Tongue (tissue), 3 donors: ENCODE measurements at places on chromosomes 3 and 15. TPM values are rescaled to one million over a fixed set of nuclear protein-coding genes. Genes with fewer than 3 reads are reported as not detected.

Gene LRRC34
- total RNA-seq, result 4.3 TPM

Gene RNF168
- total RNA-seq, result 18.8 TPM

Gene CGNL1
- total RNA-seq, result 20.6 TPM

Gene MME
- total RNA-seq, result 11.5 TPM

Gene EFHB
- 1.7 TPM for total RNA-seq

Gene CGGBP1
- total RNA-seq, result 87.1 TPM

Gene CHL1
- total RNA-seq, result 69.0 TPM

Gene SLC12A1
- not detected for total RNA-seq

Gene DYNLT2B
- total RNA-seq, result 1.8 TPM

Gene ACP3
- 8.3 TPM for total RNA-seq

Gene ZNF662
- 12.2 TPM for total RNA-seq

Gene XIRP1
- 113 TPM for total RNA-seq

Gene SPPL2A
- 76.7 TPM for total RNA-seq

Gene RPL4
- 5,398 TPM for total RNA-seq

Gene TRH
- 0.62 TPM for total RNA-seq

Gene AAGAB
- 21.2 TPM for total RNA-seq

Gene LINGO1
- 2.9 TPM for total RNA-seq

Gene STAB1
- 56.5 TPM for total RNA-seq

Gene NPAP1
- total RNA-seq, result not detected

Gene PEX5L
- 0.21 TPM for total RNA-seq
